Activated CD8-positive, alpha-beta memory T cell treated with anti-CD3 and anti-CD28 coated beads, Interleukin-2, amount 10 ng/mL, durations not matched to agents 7 days and 5 days (primary cell): ENCODE measurements at places on chromosomes 16 and 17.
A peak's percentile ranks its signal among the peaks of the same experiment; 100 is the strongest.

- DNase-seq, result no peak
Measured at GRCh38 chr16:73053364-73054124, 5.6 kb upstream of the ZFHX3 start.

DNA sequence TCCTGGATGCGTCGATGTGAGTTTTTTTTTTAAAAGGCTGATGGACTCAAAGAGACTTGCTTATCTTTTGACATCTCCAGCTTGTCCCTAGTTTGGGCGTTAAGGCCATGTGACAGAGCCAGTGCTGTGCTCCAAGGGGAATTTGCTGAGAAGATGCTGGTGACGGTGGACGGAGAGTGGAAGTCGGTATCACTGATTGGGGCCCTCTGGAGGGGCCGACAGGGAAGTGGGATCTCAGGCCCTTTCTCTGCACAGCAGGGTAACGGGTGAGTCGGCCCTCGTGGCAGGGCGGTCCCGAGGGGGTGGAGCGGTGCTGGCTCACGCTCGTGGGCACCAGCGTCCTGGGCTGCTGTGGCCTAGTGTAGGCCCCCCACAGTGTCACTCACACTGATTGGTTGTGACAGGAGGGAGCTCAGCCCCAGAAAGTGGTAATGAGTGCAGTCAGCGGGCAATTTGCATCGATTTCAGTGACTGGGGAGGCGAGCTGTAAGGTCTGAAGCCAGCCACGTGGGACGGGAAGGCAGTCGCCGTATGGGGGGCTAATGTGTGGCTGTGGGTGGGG is 91.3 kb downstream of the TBC1D16 start:
- no peak for DNase-seq

GRCh38 chr17:67044940-67045339 is 586 bp downstream of the CACNG1 start:
- DNase-seq, result no peak

DNA sequence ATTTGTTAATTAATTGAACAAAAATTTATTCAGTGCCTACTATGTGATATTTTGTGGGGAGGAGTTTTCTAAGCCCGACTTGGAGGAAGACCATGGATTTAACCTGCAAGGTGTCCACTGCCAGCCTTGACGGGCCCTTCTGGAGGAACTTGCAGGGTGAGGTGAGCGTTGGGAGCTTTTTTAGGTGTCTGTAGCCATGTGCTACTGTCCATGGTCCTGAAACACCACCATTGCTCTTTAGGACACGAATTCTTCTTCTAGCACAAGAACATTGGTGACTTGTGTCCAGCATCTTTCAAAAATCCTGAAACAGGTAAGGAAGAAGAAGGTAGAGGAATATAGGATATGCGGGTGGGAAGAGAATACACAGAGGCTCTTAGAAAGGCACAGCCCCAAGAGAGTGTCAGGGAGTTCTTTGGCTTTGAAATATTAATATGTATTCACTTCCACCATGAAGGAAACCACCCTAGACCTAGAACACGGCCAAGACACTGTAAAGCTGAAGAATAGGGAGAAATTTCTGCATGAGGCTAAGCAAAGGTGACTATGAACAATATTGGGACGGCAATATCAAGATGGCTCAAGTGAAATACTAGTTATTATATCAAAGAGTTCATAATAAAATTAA is 27.9 kb upstream of the OR4D1 start:
- peak; percentile 69 for DNase-seq

GRCh38 chr16:50684823-50685461 is 3.8 kb upstream of the SNX20 start:
- peak; percentile 79 for DNase-seq

DNA sequence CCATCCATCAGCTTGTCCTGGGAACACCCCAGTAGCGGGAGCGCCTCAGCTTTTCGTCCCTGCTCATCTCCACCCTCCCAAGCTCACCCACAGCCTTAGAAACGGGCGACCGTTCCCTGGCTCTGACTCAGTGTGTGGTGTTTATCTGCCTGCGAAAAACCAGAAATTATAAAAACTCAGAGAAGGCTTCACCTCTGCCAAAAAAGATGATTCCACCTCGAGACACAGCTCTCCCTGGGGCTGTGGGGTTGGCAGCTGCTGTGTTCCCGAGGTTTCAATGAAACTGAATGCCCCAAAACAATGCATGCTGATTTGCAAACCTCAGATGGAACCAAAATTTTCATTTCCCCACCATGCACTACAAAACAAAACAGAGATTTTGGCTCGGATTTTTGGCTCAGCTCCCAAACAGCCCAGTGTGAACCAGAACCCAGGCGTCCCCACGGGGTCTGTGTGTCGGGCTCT is 62.4 kb upstream of the MED9 start:
- DNase-seq, result no peak

DNA sequence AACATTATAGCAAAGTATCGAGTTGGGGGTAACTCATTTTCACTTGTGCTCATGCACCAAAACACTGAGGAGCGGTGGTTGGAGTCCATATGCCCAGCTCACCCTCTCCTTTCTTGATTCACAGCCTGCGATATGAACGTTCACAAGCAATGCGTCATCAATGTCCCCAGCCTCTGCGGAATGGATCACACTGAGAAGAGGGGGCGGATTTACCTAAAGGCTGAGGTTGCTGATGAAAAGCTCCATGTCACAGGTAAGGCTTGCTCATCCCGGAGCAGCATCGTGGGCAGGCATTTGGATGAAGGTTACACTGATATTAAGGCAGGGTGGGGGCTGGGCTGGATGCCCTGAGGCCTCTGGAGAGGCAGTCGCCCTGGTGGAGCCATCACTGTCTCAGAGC is 189.7 kb upstream of the CACNG5 start:
- DNase-seq, result no peak

GRCh38 chr17:70622368-70623260 is 453.3 kb downstream of the KCNJ2 start:
- DNase-seq, result no peak

DNA sequence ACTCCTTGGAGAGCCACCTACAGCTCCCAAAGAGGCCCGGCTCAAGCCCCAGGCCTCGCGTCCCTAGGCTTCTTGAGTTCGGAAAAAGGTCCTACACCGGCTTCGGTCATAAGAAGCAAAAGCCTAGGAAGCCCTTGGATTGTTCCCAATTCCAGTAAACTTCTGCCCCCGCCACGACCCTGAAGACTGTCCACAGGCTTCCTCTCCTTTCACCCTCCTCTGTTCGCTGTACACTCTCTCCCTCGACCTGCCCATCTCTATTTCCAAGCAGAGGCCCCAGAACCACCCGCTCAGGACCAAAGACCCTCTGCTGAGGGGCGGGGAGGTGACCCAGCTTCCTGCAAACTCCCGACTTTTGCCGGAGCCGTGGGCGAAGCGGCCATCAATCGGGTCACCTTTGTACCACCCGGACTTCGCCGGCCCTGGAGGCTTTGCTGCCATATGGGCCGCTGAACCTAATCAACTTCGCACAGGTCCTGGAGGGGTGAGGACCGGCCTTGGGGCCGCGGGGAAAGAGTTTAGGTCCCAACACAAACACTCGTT is 2.7 kb downstream of the HOXB2 start:
- peak; percentile 45 for DNase-seq

DNA sequence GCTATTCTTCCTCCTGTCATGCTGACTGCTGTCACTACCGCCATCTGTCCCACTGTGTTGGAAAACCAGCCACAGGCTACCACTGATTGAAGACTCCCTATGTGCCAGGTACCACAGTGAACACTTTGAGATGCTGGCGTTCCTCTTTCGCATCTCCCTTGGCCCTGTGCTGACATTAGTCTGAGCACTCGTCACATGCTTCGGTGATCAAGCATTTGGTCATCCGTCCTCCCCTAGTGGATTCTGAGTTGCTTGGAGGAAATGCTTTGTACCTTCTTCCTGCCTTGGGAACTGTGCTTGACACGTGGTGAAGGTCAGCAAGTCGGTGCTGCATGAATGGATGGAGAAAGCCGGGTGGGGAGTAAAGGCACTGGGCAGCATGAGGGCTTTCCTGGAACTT is 260.1 kb downstream of the SNX29 start:
- no peak for DNase-seq

DNA sequence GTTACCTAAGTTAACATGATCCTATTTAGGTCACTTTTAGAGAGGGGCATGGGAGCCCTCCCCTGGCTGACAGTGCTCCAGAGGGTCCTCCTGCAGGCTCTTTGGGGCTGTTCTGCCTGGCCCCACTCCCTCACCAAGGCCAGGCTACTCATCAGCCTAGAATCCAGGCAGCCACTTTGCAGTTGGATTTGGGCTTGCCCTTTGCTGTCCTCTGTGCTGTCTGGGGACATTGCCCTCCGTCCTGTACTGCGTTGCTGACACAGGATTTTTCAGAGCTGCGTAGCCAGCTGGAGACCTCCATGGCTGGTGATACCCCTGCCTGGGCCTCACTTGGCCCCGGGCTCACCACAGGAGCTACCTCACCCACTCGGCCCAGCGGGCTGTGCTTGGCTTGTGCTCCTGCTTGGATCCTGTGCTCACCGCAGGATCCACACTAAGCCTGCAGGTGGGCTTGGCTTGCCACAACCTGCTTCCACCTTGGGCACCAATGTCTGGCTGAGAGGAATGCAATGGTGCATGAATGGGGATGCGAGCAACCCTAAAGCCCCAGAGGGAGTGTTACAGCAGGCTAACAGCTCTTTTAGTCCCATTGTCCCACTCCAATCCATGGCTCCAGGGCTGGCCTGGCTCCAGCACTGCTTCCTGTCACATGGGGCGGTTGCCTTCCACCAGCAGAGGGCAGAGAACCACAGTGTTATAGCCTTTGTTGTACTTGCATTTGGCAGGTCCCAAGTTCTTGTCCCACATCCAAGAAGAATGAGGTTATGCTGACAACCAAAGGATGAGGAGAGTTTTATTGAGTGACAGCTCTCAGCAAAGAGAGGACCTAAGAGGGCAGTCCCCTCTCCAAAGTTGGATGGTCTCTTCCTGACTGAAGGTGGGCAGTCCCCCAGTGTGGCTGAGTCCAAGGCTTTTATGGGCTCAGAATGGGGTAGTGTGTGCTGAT is 21.5 kb downstream of the CCL4 start:
- no peak for DNase-seq

- no peak for DNase-seq
Measured at GRCh38 chr17:45809499-45809898, 25.4 kb downstream of the CRHR1 start.

DNA sequence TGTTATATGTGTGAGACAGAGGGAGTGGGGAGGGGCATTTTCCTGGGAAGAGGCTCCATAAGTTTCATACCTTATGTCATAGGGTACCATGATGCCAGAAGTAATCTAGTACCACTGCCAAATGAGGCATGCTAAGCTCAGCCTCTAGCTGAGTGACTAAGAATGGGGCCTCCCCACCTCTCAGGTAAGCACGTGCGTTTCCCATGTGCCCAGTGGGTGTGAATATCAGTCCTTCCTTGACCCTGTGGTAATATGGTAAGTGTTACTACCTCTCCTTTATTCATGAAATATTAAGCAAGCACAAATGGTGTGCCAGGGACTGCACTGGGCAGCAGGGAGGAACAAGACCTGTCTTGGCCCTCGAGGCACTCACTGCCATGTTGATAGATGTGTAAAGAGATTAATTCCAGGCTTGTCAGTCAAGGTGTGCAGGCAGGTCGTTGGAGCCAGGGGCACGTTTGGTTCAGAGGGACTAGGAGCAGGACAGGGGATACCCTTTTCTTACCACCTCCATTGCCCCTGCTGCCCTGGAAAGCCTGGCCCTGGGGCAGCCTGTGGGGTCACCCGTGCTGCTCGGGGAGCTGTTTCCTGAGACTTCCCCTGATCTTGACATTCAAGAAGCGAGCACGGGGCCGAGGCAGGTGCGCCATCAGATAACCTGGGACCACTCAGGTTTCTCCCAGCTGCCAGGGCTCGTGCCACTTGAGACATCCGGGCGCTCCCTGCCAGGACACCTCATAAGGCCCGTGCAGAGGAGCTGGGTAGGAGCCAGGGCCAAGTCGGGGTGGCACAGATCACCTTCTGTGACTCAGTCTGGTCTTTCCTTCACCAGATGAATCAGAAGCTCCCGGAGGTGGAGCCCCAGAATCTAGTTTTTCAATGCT is 8.8 kb downstream of the RSAD1 start:
- no peak for DNase-seq

DNA sequence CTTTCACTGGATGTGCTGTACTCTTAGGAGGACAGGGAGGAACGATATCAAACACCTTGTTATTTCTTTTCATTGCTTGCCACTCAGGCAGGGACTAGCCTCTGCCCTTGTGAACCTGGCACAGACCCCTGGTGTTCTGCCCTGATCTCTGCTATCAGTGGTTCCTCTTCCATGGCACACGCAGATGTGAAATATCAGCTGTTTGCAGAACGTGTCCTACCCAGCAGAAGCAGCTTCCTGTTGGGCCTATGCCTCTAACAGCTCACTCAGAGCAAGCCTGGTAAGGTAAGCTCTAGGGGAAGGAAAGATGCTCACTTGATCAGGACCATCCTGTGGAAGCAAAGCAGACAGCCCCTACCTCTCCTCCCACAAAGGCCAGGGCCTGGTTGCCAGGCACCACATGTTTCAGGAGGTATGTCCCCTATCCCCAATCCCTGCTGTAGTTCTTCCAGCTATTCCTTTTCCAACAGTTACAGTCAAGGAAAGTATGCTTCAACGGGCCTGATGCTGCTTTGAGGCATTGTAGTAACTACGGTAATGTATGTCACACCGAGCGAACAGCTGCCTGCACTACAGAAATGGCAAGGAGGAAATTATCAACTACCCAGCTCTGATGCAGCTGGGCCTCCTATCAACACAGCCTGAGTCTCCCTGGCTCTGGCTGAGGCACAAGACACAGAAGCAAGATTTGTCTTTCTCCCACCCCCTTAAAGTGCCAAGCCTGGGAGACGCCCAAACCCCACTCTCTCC is 41.3 kb upstream of the GFOD2 start:
- no peak for DNase-seq

GRCh38 chr17:58611331-58611730 is 80.5 kb downstream of the TEX14 start:
- DNase-seq, result no peak

- DNase-seq, result peak; percentile 47
Measured at GRCh38 chr17:49993423-49994060, 1.5 kb downstream of the DLX3 start.

- no peak for DNase-seq
Measured at GRCh38 chr17:6706499-6706898, 6.7 kb downstream of the SLC13A5 start.

- no peak for DNase-seq
Measured at GRCh38 chr17:37360632-37361031, 15.2 kb upstream of the C17orf78 start.

DNA sequence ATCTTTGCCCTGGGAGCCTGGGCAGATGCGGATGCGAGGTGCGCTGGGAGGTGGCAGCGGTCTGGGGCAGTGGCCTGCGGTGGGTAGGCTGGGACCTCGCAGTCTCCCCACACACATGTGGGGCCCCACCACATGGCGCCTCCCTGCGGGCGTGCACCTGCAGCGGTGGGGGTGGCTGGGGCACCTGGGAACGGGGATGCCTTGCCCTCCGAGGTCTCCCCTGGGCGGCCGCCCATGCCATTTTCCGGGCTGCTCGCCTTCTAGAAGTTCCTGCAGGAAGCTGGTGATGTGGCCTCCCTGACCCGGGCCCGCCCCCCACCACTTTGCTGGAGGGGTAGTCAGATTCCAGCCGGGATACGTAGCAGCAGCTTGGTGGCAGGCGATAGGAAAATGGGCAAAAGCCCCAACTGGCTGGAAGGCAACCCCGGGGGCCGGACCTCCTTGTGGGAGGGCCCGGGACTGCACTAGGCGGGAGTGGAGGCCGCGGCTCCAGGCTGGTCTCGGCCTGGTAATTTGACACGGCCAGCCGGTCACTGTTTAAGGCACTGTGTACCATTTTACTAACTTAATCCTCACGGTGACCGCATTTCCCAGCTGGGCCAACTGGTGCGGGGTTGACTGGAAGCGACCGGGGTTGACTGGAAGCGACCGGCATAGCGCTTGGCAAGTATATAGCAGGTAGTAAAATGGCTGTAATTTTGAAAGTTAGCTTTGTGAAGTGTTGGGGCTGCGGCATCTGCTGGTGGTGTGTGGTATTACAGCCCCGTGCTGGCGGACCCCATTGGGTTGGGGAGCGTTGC is 38.5 kb downstream of the IGF2BP1 start:
- DNase-seq, result peak; percentile 54
